Suppressor macrophage treated with lipopolysaccharide for 4 hours (primary cell): ENCODE measurements at places on chromosomes 2 and 18.

DNA sequence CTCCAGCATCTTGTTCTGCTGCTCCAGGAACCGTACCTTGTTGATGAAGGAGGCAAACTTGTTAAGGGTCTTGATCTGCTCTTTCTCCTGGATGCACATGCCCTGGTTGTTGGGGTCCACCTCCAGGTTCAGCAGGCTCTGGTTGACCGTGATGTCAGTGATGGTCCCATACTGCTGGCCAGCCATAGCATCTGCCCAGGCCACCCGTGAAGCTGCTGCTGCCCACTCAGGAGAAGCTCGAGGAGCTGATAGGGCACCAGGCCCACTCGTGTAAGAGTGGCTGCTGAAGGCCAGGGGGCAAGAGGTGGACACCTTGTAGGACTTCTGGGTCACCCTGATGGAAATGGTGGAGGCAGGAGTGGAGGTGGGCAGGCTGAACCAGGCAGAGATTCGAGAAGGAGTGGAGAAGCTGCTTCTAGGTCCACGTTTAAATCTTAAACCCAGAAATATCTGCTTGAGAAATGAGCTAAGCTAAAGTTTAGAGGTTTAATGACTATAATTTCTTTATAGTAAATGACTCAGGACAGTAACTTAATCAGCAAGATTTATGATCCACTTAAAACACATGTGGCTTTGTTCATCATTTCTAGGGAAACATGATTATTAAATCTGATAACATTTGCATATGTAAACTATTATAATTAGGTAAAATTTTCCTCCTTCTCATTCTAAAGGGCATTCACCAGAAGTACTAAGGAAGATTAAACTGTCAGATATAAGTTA lies 358.7 kb upstream of the SETBP1 start:
- DNase-seq = no peak

DNA sequence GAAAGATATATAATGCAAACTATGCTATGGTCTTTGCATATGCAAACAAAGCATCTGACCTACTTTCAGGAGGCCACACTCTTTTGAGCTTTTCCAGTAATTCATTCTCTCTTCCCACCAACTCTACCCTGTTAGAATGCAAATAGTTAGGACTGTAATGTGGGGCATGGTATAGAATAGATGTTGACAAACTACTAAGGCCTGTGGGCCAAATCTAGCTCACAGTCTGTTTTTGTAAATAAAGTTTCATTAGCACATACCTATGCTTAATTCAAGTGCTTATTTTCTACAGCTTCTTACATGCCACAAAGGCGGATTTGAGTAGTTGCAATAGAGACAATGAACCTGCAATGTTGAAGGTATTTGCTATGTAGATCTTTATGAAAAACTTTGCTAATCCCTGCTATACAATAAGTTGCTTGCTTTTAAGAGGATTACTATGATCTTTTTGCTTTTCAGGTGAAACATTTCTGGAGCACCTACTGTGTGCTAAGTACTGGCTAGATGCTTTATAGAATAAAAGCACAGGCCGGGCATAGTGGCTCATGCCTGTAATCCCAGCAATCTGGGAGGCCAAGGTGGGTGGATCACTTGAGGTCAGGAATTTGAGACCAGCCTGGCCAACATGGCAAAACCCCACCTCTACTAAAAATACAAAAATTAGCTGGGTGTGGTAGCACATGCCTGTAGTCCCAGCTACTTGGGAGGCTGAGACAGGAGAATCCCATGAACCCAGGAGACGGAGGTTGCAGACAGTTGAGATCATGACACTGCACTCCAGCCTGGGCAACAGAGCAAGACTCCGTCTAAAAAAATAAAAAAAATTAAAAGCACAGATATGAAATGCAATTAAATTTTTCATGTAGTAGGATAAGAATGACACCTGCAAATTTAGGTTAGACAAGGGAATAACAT lies 267.8 kb downstream of the DPP10 start:
- DNase-seq = no peak

GRCh38 chr2:234885118-234885517 lies 66.7 kb upstream of the SH3BP4 start:
- DNase-seq = no peak

GRCh38 chr2:49367003-49367402 lies 212.7 kb upstream of the FSHR start:
- DNase-seq = no peak

GRCh38 chr2:68471385-68471784 lies 4.0 kb downstream of the APLF start:
- DNase-seq = no peak

DNA sequence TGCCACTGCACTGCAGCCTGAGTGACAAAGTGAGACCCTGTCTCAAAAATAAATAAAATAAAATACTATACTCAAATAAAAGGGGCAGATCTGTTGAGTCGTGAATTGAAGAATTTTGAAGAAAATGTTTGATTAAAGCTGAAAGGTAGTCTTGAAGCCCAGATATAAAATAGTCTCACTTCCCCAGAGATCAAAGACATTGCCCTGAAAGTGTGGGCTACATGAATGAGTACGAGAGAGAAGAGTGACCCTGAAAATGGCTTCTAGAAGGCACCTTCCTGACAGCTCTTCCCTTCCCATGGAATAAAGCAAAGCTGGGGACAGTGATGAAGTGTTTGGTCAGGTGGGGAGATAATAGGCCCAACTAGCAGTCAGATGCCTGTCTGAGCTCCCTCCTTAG lies 13.8 kb upstream of the FZD5 start:
- DNase-seq = no peak

GRCh38 chr2:187924293-187924692 lies 367.4 kb upstream of the GULP1 start:
- no peak for DNase-seq

DNA sequence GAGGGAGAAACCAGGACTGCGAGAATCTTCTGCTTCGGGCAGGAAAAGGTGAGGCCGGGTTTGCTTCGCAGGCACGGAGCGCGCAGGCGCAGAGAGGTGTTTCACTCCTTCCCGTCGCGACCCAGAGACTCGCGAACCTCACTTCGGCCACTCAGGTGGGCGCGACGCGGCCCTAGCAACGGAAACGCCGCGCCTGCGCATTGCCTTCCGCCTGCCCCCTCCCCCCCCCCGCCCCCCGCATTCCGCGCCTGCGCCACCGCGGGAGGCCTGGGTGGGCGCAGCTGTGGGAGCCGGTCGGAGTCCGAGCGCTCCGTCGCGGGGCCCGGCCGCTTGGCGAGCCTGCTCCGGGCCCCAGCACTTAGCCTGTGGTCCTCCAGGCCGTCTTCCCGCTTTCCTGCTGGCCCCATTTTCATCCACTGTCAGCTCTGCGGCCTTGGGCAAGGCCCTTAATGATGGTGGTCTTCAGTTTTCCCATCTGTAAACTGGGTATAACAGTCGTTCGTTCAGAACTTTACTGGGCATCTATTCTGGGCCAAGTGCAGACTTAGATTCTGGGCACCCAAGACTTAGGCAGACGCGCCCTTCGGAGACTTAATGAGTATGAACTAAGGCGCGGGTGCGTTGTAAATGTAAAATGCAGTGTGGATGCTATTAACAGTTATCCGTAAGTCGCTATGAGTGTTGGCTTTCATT lies 62.1 kb upstream of the ACKR3 start:
- DNase-seq = no peak
